Smooth muscle cell of the umbilical artery (primary cell): ENCODE measurements at places on chromosomes 2 and 18. TPM values are rescaled to one million over a fixed set of nuclear protein-coding genes. Genes with fewer than 3 reads are reported as not detected.

LRP2 gene
- total RNA-seq, result not detected in 2 replicates

PIEZO2 gene
- 1.1 and 8.0 TPM in 2 replicates for total RNA-seq

PRSS56 gene
- not detected in 2 replicates for total RNA-seq

WDR43 gene
- 103 and 175 TPM in 2 replicates for total RNA-seq

CRYBA2 gene
- total RNA-seq, result not detected in 2 replicates

MAT2A gene
- 111 and 170 TPM in 2 replicates for total RNA-seq

TUBA4B gene
- total RNA-seq, result not detected in 2 replicates

LANCL1 gene
- total RNA-seq, result 35.9 and 47.9 TPM in 2 replicates

CIAO1 gene
- 76.2 and 91.8 TPM in 2 replicates for total RNA-seq

SRSF7 gene
- 98.0 and 149 TPM in 2 replicates for total RNA-seq

CNDP1 gene
- not detected in 2 replicates for total RNA-seq
